Vagina (tissue), 2 donors: ENCODE measurements at places on chromosomes 11 and 22. TPM values are rescaled to one million over a fixed set of nuclear protein-coding genes. Genes with fewer than 3 reads are reported as not detected.

DNA sequence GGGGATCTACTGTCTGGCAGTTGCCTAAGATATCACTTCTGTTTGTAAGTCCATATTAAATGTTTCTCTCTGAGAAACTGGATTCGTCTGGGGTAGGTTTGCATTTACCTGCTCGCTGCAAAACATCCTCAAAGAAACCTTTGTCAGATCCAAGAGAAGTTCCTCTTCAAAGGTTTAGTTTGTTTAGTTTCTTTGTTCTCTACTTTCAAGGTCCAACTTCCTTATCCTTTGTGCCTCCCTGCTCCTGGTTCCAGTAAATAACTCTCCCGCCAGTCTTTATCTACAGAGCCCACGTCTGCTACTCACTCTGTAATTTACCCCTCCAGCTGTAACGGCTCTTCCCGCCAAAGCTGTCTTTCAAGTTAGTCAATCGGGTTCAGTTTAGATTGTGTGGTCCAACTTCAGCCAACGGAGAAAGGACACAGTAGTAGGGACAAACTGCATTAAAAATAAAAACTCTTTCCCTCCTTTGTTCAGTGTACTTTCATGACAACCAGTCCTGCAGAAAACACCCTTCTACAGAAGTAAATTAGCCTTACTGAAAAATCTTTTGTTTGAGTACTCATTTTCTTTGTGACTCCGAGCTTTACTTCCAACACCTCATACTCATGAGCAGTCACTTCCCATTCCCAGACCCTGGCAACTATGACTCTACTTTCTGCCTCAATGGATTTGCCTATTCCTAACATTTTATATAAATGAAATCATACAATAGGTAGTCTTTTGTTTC is 41.0 kb downstream of the TMPRSS5 start:
- no peak for DNase-seq

- no peak for DNase-seq
Observed at GRCh38 chr11:65917434-65918210, 1.2 kb downstream of the C11orf68 start.

GRCh38 chr22:23387827-23388516 is 192.1 kb downstream of the IGLL1 start:
- no peak for DNase-seq

The OR51S1 gene
- not detected for total RNA-seq
